ENCODE measurements at places on chromosomes 6 and 20.

GRCh38 chr20:53809217-53809616 lies 215.6 kb upstream of the ZNF217 start:
- no peak for DNase-seq

DNA sequence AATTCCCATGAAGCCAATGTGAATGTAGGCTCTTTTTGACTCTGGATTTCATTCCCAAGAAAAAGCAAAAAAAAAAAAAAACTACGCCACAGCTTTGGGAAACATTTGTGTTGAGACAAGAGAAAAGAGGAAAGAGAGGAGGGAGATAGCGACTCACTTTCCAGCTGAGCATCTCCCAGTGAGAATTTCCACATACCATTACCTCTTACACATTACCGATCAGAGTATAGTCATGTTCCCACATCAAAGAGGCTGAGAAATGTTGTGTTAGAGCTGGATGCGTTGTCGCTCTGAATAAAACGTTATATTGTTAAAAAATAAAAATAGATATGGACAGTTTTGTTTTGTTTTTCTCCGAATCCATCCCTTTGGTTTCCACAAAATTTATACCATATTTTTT lies 1019.3 kb upstream of the ADGRB3 start:
- no peak for DNase-seq

DNA sequence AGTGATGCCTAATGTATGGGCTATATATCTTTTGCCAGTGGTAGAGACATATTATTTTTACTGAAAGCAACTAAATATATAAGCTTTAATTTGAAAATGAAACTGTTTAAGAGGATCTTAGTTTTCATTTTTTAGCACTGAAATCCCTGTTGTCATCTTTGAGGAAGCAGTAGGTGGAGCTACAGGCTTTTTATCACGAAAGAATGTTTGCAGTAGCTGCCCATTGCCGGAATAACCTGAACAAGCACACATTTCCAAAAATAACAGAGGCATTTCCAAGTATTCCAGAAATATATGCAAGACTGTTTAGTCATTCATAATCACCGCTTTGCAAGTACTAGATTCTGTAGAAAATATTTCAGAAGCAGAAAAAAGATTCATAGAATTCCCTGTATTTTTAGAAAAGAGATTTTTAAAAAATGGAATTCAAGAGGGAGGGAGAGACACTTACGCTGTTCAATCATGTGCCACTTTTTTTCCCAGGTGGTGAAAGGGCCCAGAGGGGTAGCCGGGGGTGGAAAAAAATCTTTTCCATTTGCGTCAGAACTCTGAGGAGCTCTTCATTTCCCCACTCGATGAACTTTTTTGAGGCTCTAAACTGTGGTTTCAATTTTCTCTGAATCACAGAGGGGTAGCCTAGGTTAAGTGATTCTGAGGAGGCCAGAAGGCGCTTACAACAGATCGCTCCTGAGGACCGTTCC lies 142.5 kb upstream of the FERMT1 start:
- no peak for DNase-seq

DNA sequence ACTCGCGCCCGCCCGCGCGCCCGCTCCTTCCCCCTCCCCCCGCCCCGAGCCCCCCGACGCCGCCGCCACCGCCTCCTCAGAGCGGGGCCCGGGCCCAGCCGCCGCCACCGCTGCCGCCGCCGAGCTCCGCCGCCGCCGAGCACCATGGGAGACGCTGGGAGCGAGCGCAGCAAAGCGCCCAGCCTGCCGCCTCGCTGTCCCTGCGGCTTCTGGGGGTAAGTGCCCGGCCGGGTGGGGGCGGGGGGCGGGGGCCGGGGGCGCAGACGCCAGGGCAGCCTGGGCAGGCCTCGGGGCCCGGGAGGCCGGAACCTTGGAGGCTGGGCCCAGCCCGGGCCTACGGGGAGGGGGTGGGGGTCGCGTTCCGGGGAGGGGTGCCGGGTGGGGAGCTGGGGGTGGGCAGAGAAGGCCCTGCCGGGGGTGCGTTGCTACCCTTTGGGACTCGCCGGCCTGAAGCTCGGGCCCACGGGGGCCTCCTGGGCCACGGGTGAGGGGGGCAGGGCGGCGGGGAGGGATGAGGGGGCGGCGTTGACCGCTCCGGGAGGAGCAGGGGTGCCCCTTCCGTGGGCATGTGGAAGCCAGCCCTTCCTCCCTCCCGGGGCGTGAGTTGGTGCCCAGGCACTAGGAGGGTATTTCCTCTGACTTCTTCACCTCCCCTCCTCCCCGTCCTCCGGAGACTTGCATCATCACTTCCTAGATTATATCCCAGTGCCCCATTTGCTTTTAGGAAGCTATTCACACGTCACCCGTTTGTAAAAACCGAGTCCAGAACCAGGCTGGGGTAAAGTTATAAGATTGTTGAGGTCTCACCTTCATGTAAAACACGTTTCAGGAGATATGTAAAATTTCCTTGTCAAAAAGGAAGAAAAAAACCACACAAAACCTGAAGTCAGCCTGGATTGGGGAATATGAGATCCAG lies 533 bp downstream of the ZFAND3 start:
- DNase-seq = peak; percentile 86

GRCh38 chr6:30834646-30835045 lies 49.7 kb upstream of the DDR1 start:
- no peak for DNase-seq

GRCh38 chr20:59434960-59435359 lies 134.5 kb downstream of the EDN3 start:
- no peak for DNase-seq

DNA sequence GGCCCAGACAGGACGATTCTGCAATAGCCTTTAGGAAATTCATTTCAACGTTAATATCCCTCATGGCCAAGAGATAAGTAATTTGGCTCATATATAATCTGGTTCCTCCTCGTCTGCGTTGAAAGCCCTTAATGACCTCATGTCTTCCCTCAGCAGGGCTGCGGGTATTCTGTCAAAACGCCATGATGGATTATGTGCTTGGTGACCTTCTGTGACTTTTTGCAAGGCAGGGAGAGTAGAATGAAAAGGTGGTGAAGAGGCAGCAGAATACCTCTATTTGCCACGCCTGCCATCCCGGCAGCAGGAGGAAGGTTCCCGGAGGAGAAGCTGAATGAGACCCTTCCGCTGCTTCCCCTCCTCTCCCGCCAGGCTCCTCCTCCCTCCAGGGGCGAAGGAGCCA lies 41.1 kb upstream of the SPACA1 start:
- DNase-seq = no peak

- DNase-seq = no peak
Observed at GRCh38 chr6:155272353-155273232, 8.8 kb downstream of the CLDN20 start.

- no peak for DNase-seq
Observed at GRCh38 chr6:16079354-16079753, 49.5 kb upstream of the MYLIP start.

- no peak for DNase-seq
Observed at GRCh38 chr20:46121184-46121930, 3.2 kb downstream of the CD40 start.

GRCh38 chr6:20366082-20366830 lies 35.4 kb upstream of the E2F3 start:
- DNase-seq = no peak

GRCh38 chr6:46287681-46288080 lies 116.9 kb upstream of the ENPP5 start:
- no peak for DNase-seq

- no peak for DNase-seq
Observed at GRCh38 chr6:127077886-127078285, 40.6 kb upstream of the RSPO3 start.

DNA sequence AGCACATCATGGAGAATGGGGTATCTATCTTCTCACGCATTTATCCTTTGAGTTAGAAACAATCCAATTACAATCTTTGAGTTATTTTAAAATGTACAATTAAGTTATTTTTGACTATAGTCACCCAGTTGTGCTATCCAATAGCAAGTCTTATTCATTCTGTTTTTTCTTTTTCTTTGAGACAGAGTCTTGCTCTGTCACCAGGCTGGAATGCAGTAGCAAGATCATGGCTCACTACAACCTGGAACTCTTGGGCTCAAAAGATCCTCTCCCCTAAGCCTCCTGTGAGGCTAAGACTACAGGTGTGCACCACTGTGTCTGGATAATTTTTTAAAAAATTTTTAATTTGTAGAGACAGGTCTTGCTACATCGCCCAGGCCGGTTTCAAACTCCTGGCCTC lies 201.5 kb upstream of the ZNF217 start:
- no peak for DNase-seq

DNA sequence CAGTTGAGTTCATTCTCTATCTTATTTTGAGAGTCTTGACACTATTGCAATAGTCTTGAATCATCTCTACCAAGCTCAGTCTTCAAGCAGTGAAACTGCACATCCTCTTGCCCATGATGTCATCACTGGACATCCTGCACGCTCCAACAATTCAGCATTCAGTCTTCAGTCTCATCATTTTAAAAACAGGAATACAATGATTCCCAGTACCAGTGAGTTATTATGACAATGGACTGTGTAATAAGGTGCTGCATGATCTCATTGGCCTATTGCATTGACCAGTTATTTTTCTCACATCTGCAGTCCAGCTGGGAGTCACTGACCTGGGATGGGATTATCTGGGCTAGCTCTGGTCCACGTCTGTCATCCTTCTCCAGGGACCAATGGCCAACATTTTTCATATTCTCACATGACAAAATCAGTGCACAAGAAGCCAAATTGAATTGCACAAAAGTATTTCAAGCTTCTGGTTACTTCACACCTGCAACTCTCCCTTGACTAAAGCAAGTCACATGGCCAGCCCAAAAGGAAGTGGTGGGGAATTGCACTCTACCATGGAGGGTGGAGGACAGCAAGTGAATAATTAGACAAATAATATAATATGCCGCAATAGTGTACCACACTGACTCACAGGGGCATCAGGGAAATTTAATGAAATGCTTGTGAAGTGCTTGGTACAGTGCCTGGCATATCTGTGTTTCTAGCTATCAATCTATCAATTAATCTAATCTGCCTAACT lies 6.4 kb upstream of the CST2 start:
- no peak for DNase-seq
